Stimulated activated naive CD8-positive, alpha-beta T cell treated with anti-CD3 and anti-CD28 coated beads, Interleukin-15, Interleukin-2, amounts not matched to agents 100 U/mL and 50 U/mL, for 24 hours (primary cell): ENCODE measurements at places on chromosomes 3 and 15.
A peak's percentile ranks its signal among the peaks of the same experiment; 100 is the strongest.

GRCh38 chr3:119309591-119309990 is 15.4 kb downstream of the ARHGAP31 start:
- no peak for DNase-seq

DNA sequence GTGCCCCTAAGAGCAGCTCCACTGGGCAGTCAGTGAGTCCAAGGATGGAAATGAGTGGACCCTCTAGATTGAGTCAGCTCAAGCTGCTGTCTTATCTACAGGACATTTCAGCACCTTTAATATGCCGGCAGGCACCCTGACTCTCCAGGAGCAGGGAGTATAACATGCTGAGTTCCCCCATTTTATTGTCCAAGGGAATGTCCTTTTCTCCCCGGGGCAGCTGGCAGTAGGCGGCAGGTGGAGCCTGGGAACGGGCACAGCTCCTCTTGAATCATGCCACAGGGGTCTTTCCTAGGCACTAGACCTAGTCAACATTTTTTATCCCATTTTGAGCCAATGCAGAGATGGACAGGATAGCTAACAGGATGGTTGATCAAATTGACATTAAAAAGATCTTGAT is 14.8 kb downstream of the WNT7A start:
- no peak for DNase-seq

DNA sequence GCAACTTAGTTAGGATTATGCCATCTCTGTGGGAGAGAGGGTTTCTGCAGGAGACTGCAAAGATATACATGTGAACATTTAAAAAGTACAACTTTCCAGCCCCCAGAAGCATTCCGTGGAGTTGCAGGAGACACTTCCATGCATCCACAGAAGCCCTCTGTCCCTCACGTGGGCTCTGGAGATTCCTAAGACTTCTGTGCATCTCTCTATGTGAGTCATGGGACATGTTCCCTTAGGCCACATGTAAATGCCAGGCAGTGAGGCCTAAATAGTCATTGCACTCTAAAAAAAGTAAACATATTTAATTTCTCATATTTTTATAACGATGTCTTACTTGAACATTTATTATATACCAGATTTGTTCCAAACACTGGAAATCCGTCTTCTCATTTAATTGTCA is 126.5 kb upstream of the ROPN1 start:
- DNase-seq = no peak

DNA sequence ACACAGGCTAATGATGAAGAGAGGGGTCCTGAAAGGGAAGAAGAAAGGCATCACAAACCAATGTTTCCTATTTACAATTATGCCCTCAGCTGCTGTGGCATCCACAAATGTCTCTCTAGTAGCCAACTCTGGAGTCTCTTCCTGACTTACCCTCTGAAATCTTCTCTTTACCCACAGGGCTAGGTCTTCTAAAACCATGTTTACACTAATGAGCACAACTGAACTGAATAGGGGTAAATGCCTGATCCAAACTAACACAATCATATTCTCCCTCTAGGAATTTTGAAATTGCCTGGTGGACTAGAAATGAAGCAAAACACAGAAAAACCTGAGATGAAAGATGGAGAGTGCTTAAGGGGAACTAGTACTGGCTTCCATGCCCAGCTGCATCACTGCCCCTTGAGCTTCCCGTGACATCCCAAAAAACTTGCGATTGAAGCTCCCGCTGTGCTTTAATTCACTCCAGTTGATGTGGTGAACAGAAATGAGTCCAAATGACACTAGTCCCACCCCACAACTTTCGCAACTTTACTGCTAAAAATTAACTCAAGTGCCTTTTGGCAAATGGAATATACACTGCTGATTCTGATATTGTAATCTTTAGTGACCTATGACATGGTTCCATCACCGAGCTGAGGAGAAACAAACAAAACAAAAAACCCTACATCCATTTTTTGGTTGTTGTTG is 32.8 kb downstream of the CFAP20DC start:
- DNase-seq = no peak

GRCh38 chr15:94287794-94288246 is 56.5 kb downstream of the MCTP2 start:
- DNase-seq = peak; percentile 58

DNA sequence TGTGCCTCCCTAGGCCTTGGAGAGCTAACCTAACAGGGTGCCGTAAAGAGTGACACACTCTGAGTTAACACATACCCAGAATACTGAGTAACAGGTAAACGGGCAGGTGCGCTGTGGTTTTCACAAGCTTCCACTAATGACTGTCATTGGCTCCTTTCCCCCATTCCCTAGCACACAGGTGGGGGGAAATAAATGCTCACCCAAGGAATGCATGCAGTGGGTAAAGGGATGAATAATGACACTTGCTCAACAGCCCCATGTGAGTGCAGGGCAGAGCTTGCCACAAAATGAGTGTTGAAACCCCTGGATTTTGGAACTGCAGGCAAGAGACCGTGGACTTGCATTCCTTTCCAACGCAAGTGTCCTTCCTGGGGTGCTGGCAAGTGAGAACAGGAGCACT is 57.6 kb downstream of the ADAMTS17 start:
- DNase-seq = no peak

DNA sequence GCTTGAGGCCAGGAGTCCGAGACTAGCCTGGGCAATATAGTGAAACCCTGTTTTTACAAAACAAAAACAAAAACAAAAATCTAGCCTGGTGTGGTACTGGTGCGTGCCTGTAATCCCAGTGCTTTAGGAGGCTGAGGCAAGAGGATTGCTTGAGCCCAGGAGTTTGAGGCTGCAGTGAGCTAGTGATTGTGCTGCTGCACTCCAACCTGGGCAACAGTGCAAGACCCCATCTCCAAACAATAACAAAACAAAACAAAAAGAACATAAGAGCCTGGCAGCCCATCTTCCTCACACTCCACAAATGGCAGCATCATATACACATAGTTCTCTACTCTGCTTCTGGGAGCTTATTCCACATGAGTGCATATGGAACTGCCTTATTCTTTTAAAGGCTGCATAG is 2.2 kb upstream of the TRH start:
- no peak for DNase-seq

- no peak for DNase-seq
These were observed 114.9 kb downstream of the PDZRN3 start for GRCh38 chr3:73509816-73510215.

DNA sequence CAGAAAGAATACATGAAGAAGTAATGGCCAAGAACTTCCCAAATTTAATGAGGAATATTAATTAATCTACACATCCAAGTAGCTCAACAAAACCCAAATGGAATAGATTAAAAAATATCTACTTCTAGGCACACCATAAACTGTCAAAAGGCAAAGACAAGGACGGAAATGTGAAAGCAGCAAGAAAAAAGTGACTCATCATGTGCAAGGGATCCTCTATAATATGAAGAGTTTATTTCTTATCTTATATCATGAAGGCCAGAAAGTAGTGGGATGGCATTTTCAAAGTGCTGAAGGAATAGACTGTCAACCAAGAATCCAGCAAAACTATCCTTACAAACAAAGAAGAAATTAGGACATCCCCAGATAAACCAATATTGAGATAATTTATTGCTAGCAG is 73.9 kb upstream of the PRICKLE2 start:
- no peak for DNase-seq

DNA sequence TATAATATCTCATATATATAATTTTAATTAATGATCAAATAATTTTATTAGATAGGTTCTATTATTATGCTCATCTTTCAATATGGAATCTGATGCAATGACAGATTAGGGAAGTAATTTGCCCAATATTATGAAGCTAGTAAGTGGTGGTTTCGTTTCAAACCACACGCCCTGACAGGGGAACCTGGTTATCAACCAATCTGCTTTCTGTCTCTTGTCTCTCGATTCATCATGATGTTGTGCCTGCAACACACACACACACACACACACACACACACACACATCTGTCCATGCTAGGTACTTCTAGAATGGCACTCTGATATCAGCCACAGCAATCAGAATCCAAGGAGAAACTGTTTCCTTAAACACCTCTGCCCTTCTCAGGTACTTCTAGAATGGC is 128.4 kb downstream of the ZBBX start:
- DNase-seq = no peak

- DNase-seq = no peak
These were observed 4.2 kb downstream of the PRR23B start for GRCh38 chr3:139016430-139017048.

DNA sequence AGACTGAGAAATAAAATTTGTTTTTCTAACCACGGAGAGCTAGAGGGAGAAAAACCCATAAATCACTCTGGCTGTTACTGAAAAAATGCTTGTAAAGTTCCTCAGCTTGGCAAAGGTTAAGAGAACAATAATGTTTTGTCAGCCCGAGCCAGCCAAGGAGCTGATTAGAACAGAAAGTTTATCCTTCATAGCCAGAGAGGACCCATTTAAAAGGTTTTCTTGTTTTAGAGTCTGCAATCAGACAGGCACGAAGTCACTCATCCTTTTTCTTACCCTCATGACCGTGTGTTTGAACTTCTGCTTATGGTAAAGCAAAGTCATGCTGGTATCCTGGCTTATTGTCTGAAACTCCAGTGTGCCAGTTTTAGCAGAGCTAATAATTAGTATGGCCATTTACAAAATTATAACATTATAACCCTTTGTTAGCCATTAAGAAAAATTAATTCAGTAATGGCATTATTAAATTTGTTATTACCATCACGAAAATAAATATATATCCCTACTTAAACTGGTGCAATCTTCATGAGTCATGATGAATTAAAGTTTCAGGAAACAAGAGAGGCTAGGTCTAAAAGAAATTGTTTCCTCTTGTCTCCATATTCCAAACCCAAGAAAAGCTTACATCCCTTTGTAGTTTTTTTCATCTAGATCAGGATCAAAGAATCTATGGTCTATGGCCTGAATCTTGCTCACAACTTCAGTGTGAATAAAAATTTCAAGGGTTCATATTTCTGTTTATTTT is 13.5 kb upstream of the STXBP5L start:
- DNase-seq = no peak

- DNase-seq = no peak
These were observed 66.1 kb upstream of the NR2F2 start for GRCh38 chr15:96264351-96264798.

DNA sequence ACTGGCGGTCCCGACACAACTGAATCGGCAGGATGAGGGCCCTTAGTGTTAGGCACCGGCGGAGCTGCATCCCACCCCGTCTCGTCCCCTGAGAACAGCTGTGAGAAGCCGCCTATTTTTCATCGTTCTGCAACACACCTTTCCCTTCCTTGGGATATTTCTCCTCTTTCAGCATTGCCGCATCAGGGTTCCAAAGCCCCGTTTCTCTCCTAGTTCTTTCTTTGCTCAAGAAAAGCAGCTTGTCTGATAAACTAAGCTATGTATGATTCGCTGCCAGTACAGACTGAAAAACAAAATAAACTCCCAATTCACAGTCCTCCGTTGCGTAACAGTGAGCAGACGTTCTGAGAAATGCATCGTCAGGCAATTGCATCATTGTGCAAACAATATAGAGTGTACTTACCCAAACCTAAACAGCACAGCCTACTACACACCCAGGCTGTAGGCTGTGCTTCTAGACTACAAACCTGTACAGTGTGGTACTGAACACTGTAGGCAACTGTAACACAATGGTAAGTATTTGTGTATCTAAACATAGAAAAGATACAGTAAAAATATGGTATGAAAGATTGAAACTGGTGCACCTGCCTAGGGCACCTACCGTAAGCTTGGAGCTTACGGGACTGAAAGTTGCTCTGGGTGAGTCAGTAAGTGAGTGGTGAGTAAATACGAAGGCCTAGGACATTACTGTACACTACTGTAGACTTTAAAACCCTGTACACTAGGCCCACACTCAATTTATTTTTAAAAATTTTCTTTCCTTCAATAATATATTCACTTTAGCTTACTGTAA is 8.9 kb upstream of the ADAMTS17 start:
- DNase-seq = no peak

DNA sequence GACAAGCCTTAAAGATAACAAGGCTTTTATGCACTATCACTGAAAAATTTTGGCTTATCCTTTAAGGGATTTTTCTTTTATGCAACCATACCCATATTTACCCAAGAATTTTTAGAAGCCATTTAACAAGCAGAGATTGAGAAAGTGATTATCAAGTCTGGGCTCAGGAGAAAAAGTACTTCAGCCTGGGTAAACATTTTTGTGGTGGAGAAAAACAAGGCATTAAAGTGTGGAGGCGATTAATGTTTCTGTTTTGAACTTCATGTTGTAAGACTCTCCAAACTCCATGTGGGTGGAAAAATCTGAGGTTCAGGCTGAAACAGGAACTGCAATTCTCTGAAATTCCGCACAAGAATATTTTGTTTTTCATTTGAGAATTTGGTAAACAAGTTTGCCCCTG is 260.4 kb upstream of the KCNMB2 start:
- no peak for DNase-seq

DNA sequence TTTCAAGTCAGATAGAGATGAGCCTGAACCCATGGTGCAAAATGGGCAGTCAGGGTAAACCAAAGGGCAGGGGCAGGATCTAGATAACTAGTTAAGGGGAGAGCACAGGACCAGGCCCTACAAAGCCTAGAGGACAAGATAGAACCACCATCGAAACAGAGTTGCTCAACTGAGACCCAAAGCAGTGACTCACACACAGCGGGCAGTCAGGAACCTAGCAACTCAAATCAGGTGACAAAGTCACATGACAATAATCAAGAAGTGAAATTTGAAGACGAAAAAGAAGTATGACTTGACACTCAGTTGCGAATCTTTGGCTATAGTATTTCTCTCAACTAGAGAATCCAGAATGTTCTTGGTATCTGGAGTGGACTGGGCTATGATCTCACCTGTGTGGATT is 136.0 kb upstream of the PTPRG start:
- no peak for DNase-seq

DNA sequence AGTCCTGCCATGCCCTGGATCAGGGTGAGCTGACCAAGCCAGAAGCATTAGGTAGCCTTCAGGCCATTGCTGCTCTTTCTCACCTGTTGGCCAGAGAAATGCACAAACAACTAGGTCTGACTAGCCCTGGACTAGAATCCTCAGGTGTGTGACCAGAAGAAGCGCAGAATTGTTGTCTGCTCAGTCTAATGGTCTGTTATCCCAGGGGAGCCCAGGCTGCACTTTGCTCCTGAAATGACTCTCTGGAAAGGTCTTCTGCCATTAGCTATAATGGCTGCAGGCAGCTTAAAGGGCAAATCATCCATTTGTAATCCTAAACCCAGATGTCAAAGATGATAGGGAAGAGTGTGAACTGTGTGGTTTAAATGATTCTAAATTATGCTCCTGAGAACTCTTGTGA is 246.1 kb downstream of the NFKBIZ start:
- DNase-seq = no peak

- DNase-seq = no peak
These were observed 32.4 kb downstream of the ALCAM start for GRCh38 chr3:105399062-105399461.

DNA sequence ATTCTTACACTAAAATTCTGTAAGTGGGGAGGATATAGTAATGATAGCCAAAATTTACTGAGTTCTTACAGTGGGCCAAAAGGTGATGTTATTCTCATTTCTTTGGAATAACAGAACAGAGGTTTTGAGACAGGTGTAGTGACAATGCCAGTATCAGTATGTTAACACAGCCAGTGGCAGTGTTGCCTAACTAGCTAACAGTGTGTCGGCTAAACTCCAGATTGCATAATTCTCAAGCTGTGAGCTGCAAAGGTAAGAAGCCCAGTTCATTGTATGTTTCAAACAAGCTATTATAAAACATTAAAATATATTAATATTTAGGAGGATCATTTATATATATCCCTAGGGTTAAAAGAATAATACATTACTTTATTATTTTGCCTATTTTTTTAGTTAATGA is 920 bp downstream of the SLC15A2 start:
- DNase-seq = no peak
